Activated T-cell treated with anti-CD3 and anti-CD28 coated beads, Interleukin-2, amount 50 U/mL, for 24 hours (primary cell): ENCODE measurements at places on chromosomes 7 and 10.
A peak's percentile ranks its signal among the peaks of the same experiment; 100 is the strongest.

DNA sequence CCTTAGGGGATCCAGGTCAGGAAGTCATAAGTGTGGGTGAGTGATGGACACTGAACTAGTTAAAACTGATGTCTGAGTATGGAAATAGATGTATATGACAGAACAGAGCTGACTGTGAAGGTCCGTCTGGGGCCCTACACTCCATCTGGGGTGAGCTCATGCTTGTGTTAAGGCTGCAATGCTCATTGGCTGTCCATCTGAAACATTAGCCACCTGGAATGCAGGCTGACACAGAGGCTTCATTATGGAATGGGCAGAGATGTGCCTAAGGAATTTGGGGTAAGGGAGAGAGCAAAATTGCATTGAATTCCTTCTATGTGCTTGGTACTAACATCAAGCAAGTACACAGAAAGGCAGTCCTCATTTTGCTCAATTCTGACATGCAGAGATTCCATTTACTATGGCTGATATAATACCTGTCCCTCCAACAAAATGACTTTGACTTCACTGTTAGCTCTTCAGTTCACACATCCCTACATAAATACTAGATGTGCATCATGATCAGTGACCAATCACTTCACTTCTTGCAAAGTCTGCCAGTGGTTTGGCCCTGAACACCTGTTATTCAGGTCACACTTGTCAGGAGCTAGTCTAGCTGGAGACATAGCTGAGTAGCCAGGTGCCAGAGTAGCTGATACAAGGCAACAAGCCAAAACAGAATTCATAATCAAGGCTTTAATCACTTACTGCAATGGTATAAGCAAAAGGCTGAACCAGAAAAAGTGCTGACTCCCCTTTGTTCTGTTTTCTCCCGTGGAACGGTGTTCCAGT is 128.9 kb upstream of the VWC2 start:
- DNase-seq, result no peak

DNA sequence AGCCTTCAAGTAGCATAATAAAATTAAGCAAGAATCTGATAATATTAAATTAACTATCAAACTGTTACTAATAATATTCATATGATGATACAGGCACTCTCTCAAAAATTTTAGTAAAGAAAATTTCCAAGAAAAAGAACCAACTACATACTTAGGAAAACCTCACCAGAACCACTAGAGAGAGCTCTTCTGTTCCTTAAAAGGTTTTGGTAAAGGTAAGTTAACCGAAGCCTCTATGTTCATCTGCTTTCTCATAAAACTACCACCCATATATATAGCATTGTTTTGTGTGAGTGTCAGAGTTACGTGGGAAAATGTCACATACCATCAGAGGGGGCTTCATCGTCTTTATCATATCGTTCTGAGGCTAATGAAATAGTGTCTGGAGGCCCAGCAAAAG is 20.7 kb downstream of the SKAP2 start:
- DNase-seq, result no peak

DNA sequence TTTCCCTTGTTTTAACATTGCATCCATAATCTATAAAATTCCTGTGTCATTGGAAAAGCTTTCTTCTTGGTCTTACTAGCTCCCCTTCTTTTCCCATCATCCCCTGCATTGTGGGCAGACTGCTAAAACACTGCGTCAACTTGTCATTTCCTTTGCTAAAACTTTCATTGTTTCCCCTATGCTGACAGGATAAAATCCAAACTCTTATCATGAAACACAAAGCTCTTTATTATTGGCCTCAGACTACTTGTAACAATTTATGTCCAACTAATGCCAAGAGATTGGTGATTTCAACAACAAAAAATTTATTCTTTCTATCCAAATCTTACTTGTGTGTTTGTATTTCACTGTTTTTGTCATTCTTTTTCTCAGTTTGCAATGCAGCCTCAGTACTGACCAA is 339.1 kb downstream of the HGF start:
- DNase-seq, result no peak

GRCh38 chr7:33873981-33874750 is 31.2 kb upstream of the BMPER start:
- DNase-seq, result no peak

GRCh38 chr7:74061840-74062539 is 21.6 kb upstream of the LIMK1 start:
- peak; percentile 66 for DNase-seq

DNA sequence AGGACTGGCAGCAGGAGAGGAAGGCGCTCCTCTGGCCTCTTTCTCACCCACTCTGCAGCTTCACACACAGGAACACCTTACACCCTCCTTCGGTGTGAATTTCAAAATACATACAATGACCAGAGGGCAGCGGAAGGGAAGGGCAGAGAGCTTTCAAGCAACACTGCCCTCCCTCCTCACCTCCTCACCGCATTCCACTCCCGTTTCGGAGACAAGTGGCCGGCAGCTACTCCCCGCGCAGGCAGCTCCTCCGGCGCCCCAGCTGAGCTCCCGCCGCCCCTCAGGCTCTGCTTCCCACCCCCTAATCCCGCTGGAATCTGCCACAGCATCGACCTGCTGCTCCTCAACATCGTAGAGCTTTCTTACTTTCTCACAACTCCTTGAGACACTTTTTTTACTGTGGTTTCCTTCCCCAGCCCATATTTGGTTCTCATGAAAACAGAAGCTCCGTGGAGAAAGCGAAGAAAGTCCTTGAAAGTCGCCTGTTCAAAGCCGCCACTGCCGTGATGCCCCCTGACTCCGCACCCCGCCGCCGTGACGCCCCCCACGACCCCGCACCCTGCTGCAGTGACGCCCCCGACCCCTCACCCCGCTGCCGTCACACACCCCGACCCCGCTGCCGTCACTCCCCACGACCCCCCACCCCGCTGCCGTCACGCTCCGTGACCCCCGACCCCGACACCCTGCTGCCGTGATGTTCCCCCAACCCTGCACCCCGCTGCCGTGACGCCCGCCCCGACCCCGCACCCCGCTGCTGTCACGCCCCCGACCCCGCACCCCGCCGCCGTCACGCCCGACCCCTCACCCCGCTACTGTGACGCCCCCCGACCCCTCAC is 14.6 kb upstream of the GPER1 start:
- no peak for DNase-seq

DNA sequence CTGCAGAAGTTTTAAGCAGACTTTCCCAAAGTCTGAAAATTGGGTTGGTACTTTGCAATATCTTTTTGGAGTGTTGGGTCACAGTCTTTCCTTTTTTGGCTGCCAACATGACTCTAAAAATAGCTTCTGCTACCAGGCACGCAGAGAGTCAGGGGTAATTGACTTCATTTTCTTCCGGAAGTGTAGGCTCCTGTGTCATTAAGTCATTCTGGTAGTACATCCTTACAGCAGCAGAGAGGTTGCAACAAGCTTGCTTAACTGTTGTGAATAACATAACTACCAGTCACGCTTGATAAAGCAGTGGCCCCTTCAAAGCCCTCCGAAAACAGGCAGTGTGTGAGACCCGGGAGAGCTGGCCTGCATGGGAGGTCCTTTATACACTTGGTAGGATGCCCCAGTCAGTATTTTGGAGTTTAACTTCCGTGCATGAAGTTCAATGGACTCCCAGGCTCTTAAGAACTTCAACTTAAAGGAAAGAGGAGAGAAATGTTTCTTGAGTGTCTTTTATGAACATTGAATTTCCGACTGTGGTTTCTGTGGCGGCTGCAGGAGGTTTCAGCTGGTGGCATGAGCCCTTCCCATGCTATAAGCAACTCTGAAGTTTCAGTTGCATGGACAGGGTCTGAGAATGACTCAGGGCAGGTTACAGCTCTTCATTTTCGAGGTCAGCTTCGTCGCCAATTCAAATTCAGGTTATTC is 310.7 kb downstream of the GALNT17 start:
- DNase-seq, result no peak

DNA sequence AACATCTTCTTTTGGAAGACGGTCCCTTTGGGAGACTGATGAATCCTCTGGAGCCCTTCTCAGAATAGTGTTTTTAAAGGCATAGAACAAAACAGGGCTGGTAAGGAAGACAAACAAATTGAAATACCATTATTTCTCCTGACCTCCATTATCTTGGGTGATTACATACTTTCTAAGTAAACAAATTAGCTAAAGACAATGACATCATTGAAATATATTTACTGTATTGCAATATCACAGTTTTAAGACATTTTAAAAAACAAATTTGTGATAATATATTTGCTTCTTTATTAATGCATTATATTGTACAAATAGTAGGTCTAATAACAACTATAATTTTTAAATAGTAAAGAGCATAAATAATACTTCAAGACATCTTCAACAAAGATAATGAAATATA is 152.2 kb upstream of the CDK1 start:
- no peak for DNase-seq

- DNase-seq, result no peak
These were observed 16.1 kb downstream of the CCSER2 start for GRCh38 chr10:84344526-84344925.

DNA sequence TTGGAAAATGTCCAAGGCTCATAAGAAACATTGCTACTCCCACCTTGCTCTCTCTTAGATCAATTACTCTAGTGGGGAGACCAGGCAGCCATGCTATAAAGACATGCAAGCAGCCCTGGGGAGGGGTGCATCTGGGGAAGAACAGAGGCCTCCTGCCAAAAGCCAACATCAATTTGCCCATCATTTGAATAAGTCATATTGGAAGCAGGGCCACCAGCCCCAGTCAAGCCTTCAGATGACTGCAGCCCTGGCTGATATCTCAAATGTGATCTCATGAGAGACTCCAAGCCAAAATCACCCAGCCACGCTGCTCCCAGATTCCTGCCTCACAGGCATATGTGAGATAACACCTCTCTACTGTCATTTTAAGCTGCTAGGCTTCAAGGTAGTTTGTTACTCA is 157.5 kb upstream of the PDE1C start:
- DNase-seq, result no peak

GRCh38 chr10:46540412-46541016 is 15.9 kb downstream of the GPRIN2 start:
- peak; percentile 20 for DNase-seq

- no peak for DNase-seq
These were observed 7.8 kb downstream of the MAD1L1 start for GRCh38 chr7:2224934-2225333.

GRCh38 chr7:98254951-98255610 is 3.0 kb upstream of the TECPR1 start:
- DNase-seq, result no peak

GRCh38 chr10:124739986-124740368 is 4.2 kb downstream of the FAM53B start:
- DNase-seq, result no peak

DNA sequence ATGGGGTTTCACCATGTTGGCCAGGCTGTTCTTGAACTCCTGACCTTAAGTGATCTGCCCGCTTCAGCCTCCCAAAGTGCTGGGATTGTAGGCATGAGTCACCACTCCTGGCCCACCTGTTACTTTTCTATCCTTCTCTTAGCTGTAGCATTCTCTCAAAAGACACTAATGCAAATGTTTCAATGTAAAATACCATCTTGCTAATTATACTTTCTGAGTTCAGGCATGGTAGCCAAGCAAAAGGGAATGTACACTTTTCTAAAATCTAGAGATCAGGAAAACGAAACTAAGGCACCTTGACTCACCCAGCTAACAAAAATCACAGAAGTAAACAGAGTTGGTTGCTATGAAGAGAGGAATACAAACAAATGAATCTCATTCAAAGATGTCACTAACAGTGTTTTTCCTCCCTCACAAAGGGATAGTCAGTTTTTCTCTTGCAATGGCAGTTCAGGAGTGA is 401.0 kb upstream of the NRP1 start:
- no peak for DNase-seq

GRCh38 chr10:28661035-28661434 is 16.3 kb upstream of the BAMBI start:
- DNase-seq, result no peak

- no peak for DNase-seq
These were observed 88.5 kb downstream of the CCNY start for GRCh38 chr10:35424680-35425285.

- peak; percentile 43 for DNase-seq
These were observed 29.7 kb downstream of the HTRA1 start for GRCh38 chr10:122490786-122491680.

- no peak for DNase-seq
These were observed 116.1 kb downstream of the GPR37 start for GRCh38 chr7:124649397-124650014.

DNA sequence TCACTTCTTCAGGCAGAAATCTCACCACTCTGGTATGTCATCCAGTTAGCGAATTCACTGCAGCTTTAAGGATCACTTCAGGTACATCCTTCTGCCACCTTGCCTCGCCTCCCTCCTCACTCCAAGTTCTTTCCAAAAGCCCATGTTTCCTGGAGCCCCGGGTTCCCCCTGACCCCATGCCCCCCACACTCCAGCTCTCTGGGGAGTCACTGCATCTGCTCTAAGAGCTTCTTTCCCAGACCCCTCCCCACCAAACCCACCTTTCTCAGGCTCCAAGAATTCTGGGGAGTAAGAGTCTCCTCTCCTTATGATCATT is 969.5 kb upstream of the ZNF722 start:
- no peak for DNase-seq

DNA sequence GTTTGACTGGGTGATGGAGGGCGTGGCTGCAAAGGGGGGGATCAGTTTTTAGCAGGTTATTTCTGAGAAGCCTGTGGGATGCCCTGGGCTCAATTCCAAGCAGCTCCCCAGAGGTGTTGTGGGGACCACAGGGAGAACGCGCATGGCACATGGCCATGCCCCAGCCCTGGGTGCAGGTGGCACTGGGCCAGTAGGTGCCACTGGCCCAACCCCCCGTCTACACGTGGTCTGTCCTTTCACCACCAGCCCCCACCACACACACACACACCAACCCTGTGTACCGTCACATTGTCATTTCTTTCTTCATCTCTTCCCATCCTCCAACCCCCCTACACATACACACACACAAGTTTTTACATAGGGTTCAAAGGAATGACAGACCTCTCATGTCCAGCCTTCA is 115.1 kb upstream of the STK17A start:
- DNase-seq, result no peak

- no peak for DNase-seq
These were observed 400.9 kb upstream of the SEMA3D start for GRCh38 chr7:85587785-85588184.

DNA sequence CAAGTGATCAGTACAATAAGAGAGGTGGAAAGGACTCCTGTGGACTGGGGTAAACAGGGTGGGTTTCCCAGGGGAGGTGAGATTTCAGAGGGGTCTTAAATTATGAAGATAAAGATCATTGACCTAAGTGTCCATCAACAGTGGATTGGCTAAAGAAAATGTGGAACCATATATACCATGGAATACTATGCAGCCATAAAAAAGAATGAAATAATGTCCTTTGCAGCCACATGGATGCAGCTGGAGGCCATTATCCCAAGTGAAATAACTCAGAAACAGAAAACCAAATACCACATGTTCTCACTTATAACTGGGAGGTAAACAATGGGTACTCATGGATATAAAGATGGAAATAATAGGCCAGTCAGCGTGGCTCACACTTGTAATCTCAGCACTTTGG is 28.9 kb upstream of the CUX1 start:
- DNase-seq, result no peak
